ENCODE measurements at places on chromosomes 2 and 18.

DNA sequence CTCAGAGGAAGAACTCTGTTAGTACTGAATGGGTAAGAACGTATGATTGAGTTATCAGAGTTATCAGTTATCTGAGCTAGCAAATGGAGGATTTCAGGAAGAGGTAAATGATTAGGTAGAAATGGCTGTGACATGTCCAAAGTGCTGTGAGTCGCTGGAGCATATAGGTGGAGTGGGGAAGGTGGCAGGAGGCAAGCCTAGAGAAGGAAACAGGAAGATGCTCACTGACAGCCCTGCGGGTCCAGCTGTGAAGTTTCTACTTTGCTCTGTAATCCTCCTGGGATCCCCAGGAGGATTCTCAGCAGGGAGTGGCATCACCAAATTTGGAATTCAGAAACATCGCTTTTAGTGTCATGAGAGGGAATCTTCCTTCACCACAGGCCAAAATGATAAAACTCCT lies 52.0 kb downstream of the GYPC start:
- no peak for DNase-seq

GRCh38 chr2:43995733-43996533 lies at the start of gene LRPPRC:
LRPPRC (minus strand) TSS chr2:43995989; CDS start chr2:43995947, 42 bp downstream.
- peak; percentile 97 for DNase-seq

DNA sequence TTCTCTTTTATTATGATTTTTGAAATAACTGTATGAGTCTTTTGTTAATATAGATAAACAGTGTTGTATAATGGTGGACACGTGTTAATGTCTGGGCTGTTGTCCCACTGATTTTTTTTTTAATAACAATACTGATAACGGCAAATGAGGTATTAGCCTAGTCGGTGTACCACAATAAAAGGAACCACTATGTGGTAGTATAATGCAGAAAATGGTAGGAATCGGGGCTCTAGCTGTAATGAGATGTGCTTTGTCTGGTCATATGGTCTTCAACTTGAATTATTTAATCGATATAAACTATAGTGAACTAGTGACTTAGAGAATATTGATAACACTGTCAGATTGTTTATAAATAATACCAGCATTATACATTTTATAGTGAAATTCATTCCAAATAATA lies 517.9 kb upstream of the SPHKAP start:
- DNase-seq = no peak

- no peak for DNase-seq
These were observed 54.9 kb downstream of the SDC1 start for GRCh38 chr2:20169796-20170703.

GRCh38 chr2:199907008-199907714 lies 3.9 kb upstream of the C2orf69 start:
- DNase-seq = peak; percentile 59

- peak; percentile 72 for DNase-seq
These were observed 257.6 kb downstream of the MREG start for GRCh38 chr2:215755641-215756345.

- DNase-seq = no peak
These were observed 166.3 kb downstream of the MREG start for GRCh38 chr2:215847056-215847455.

All from MV-4-11 (cell line).